Activated CD8-positive, alpha-beta memory T cell treated with anti-CD3 and anti-CD28 coated beads for 1 hour (primary cell): ENCODE measurements at places on chromosomes 13 and 19.

DNA sequence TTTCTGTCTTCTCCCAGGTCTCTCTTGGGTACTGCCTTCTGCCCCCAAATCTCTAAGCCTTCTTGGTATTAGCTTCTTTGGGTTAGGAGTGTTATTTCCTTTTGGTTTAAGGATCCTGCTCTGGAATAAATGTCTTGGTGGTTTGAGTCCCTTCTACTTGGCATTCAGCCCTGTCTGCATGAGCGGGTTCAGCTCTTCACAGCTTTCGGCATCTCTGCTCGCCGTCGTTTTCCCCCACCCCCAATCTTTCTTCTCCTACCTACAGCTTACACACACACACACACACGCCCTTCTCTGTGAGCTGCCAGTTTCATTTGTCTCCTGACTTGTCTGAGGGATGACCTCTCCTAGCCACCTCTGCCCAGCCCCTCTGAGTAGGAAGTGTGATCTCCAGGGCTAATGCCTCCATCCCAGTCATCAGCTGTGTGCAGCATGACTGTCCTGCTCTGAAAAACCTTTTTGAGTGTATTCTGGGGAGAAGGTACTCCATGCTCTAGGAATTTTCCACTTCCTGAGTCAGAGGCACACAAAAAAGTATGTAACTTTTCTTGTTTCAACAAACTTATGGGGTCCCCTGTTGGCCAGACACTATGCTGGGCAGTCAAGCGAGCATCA, 4.7 kb downstream of the CNOT3 start:
- DNase-seq: no peak

- DNase-seq: no peak
Observed at GRCh38 chr19:34555447-34555846, 73.9 kb downstream of the WTIP start.

- no peak for DNase-seq
Observed at GRCh38 chr19:38228005-38228377, 4.0 kb upstream of the DPF1 start.

DNA sequence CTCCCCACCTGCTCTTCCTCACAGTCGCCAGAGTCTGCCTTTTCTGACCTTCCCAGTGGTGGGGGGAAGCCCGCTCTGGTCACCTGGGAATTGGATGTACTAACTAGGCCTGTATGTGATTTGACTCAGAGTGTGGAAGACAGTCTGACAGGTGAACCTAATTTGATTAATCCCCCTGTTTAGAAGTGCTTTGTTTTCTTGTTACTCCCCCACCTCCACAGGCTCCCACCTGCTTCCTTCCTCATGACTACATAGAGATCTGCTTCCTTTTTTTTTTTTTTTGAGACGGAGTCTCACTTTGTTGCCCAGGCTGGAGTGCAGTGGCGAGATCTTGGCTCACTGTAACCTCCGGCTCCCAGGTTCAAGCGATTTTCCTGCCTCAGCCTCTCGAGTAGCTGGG, 44.0 kb downstream of the COG3 start:
- no peak for DNase-seq

GRCh38 chr19:52307275-52307674, 10.3 kb downstream of the ZNF480 start:
- DNase-seq: no peak

GRCh38 chr13:24097064-24097463, 63.5 kb upstream of the SPATA13 start:
- DNase-seq: no peak

GRCh38 chr13:97526556-97526955, 92.6 kb downstream of the RAP2A start:
- DNase-seq: no peak

- DNase-seq: no peak
Observed at GRCh38 chr13:49539313-49539712, 43.6 kb downstream of the PHF11 start.

DNA sequence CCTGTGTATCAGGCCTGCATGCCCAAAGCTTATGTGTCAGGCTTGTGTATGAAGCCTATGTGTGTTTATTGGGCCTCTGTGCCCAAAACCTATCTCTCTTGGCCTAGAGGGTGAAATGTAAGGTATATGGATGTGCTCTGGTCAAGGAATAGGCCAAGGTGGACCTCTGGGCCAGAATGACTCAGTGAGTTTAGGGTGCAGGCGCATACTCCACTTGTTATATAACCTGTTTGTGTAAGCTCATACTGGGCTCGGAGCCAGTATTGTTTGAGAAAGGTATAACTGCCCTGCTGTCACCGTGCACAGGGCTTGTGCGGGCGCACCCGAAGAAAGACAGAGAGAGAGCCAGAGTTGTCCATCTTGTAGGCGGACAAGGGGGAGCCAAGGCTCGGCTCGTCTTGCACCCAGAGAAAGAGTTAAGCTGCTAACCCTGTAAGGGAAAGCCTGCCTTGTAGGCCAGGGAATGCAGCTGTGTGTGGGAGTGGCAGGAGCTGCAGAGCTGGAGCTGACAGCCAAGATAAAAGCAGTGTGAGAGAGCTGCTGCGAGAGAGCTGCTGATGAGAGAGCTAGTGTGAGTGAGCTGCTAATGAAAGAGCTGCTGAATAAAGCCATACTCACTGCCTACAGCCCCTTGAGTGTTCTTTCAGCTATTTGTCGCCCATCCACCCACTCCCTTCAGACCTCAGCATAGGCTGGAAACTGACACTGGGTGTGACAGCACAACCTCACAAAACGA, 43.4 kb upstream of the N4BP2L1 start:
- DNase-seq: no peak

GRCh38 chr13:113950451-113951245, 23.2 kb downstream of the C13orf46 start:
- no peak for DNase-seq

- no peak for DNase-seq
Observed at GRCh38 chr13:99723878-99724277, 222.6 kb downstream of the TM9SF2 start.
